ENCODE measurements at places on chromosomes 12 and 14.

DNA sequence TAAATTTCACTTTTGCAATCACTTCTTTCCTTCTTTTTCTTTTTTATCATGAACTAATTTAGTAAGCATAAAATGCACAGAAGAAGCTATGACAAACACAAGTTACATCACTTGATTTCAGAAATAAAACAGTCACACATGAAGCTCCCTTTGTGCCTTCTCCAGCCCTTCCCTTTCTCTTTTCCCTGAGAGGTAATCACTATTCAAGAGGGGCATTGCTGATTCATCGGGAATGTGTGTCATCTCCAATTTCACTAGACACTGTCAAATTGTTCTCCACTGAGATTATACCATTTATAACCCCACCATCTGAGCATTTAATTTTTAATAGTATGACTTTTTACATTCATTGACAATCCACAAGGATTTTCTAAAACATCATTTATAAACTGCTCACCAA, 91.6 kb upstream of the PTPRQ start:
- no peak for DNase-seq

DNA sequence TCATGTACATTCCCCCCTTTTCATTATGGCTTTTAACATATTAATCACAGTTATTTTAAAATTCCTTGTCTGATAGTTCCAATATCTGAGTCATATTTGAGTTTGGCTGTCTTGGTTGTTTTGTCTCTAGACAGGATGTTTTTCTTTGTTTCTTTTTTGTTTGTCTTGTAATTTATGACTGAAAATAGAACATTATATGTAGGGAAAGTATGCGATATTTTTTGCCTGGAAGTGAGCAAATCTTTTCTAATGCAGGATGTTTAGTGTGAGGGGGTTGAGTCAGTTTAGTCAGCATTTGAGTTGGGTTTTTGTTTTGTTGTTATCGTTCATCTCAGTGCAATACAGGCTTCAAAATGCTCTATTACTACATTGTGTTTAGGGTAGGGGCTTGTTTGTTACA, 239.7 kb downstream of the SNAPC1 start:
- DNase-seq, result no peak

DNA sequence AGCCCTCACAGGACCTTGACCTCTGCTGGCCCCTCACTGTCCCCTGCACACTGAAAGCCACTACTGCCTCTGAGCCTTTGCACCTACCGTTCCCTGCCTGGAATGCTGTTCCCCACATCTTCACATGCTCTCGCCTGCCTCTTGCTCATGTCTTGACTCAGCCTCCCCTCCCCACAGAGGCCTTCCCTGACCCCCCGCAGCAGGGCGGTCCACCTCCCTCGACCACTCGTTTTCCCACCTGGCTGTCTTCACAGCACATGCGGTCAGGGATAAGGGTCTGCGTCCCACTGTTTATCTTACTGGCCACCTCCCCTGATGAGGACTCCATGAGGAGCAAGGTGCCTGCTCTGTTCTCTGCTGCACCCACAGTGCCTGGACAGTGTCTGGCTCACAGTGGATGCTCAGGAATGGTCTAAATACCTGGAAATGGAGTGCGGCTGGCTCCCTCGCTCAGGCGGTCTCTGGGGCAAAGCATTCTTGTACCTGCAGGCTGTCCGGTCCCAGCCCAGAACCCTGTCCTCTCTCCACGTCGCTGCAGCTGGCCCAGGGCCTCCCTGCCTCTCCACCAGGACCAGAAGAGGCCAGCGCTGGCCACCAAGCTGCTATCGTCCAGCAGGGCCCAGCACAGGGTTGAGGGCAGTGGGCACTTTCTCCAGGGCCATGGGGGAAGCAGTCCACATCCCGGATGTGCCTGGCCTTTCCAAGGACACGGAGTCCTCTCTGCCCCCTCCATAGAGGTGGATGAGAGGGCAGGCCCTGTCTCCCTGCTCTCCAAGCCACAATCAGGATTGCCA, 107.4 kb downstream of the NCOR2 start:
- no peak for DNase-seq

- no peak for DNase-seq
Measured at GRCh38 chr12:76690921-76691700, 72.8 kb upstream of the ZDHHC17 start.

GRCh38 chr14:92649066-92649465, 99.4 kb downstream of the LGMN start:
- DNase-seq, result no peak

DNA sequence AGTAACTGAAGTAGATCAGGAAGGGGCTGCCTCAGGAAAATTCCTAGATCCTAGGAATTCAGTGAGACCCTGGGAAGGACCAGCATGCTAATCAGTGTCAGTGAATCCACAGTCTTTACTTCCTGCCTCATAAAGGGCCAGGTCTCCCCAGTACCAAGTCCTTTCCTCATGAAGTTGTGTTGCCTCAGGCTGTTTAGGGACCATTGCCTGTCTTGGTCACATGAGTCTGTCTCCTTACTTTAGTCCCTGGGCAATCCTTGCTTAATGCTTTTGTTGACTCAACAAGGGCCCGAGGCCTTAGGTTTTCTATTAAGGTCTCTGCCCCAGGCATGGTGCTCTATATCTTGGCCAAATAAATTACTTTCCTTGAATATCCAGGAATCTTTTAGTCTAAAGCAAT, 16.1 kb upstream of the ATF1 start:
- DNase-seq, result no peak

- DNase-seq, result no peak
Measured at GRCh38 chr14:102554821-102555819, 37.3 kb upstream of the RCOR1 start.

DNA sequence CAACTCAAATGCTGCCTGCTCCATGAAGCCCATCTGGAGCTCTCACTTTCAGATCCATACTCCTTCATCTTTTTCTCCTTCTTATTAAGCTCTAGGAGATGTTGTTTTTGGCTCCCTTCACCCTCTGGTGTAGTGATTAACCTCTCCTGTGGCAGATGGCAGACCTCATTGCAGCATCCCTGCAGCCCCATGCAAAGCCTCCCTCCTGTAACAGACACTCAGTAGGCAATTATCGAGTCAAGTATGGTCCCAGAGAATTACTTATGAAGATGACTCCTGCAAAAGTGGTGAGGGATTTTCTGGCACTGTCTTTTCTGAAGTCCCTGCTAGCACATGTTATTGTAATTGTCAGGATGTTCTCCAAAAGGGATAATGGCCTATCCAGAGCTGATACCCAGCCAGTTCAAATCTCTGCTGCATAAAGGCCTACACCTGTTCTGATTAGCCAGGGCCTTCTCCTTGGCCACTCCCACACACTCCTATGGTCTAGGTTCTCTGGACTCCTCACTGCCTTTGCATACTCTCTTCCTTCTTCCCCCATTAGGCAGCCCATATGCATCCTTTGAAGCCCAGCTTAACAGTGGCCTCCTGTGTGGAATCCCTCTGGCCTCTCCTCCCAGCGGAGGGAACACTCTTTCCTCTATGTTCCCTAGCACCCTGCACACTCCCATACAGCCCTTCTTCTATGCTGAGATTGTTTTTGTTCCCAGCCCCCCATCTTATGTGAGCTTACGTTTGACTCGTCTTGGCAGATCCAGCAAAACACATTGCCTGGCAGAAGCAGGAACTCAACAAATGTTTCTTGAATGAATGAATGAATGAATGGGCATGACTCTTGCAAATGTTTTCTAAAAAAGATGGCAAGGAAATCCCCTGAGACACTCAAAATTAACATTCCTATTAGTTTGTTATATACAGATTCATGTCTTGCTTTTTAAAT, 43.9 kb upstream of the MDM1 start:
- no peak for DNase-seq

GRCh38 chr12:121630791-121631355, 4.5 kb downstream of the ORAI1 start:
- DNase-seq, result no peak

DNA sequence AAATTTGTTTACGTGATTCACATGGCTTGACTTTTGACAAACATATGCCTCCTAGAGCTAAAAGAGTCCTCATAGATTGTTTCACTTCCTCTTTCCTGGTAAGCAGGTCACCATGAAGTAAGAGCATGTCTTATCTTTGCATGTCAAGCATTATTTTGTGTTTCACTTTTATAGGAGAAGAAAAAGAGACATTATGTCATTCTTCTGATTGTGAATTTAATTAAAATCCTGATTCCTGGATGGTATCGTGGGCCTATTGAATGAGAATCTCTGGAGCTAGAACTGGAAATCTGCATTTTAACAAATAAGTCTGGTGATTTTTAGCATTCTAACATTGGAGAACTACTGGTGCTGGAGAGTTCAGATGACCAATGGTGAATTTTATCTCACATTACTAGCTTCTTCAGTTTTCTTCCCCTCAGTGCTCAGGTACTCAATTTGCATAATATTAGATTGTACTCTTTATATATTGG, 218.6 kb upstream of the ATP2B1 start:
- no peak for DNase-seq

DNA sequence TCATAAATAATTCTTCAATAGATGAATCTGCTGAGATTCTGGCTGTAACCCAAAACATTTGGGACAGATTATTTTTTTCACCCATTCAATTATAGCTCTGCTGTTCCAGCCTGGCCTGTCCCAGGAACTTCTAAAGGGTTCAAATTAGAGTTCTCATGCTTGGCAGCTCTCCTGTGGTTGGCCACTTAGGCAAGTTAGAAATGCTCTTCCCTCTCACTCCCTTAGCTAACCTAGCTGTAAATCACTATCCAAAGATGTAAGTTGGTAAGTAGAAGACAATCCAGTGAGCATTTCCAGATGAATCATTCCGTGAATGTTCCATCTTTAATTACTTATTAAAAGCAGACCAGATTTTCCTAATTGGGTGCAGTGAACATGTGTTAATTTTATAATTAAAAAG, 760.4 kb upstream of the TBX3 start:
- peak; percentile 80 for DNase-seq

GRCh38 chr12:113195598-113195997, 10.1 kb downstream of the RITA1 start:
- no peak for DNase-seq

GRCh38 chr14:103206836-103207387, 83.7 kb downstream of the TNFAIP2 start:
- peak; percentile 63 for DNase-seq

- no peak for DNase-seq
Measured at GRCh38 chr12:16607906-16608775, 2.2 kb upstream of the LMO3 start.

- no peak for DNase-seq
Measured at GRCh38 chr14:93737634-93738033, 50.7 kb downstream of the PRIMA1 start.

DNA sequence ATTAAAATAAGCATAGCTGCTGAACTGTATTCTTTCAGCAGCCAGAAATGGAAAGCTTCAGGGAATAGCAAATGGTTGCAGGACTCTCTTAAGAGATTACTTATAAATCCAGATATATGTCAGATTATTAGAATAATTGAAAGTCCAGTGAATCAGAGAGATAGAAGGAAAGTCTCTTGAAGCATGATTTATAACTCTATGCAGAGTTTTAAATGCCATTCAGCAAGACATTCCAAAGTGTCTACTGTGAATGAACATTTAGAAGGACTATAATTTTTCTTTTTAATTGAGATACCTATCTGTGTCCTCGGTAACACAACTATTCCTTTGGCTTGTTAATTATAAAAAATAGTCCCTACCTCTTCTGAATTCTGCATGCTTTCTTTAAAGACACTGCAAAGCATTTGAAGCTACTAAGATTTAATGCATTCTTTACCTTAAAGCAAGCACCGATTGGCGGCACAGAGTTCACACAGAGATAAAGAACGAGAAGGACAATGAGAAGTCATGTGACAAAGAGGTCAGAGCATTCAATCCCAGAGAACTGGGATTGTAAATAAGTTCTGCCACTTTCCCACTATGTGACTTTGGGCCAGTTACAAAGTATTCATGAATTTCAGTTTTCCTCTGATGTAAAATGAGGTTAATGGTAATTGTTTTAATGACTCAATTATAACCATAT, 371.0 kb upstream of the ATP2B1 start:
- no peak for DNase-seq

DNA sequence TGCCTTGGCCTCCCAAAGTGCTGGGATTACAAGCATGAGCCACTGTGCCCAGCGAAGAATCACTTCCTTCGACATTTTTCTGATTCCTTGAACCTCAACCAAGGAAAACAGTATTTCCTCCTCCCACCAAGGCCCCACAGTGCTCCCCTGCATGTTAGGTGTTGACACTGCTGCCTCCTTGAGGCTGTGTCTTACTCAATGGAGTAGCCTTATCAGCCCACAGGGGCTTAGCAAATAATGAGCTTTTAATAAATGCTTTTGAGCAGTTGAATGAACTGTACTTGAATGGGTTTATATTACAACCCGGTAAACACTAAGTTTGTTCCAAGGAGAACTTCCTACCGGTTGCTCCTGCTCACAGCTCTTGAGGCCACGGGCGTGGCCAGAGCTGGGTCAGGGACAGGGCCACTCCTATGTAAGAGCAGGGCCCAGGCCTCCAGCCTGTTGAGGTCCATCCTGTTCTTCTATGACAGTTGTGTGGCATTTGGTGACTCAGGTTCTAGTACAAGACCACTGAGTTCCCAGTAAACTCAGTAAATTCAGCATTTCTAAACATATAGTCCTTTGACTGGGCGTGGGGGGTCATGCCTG, 36.8 kb upstream of the TUBA1A start:
- no peak for DNase-seq

- no peak for DNase-seq
Measured at GRCh38 chr14:94392510-94392935, 4.1 kb upstream of the SERPINA1 start.

DNA sequence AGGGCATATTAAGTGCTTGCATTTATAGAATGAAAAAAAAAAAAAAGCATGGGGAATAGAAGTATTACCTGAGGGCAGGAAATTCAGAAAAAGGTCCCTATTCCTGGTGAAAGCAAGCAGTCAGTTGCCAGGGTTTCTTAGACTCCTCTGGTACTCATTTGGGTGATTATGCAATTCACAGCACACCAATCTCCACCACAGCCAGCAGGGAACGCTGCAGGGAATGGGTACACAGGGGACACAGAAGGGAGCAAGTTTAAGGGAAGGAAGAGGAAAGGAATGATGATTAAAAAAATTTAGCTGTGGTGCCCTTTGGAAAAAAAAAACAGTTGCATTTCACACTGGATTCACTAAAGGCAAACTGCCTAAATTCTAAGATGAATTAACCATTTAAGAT, 14.2 kb downstream of the BLTP3B start:
- no peak for DNase-seq

DNA sequence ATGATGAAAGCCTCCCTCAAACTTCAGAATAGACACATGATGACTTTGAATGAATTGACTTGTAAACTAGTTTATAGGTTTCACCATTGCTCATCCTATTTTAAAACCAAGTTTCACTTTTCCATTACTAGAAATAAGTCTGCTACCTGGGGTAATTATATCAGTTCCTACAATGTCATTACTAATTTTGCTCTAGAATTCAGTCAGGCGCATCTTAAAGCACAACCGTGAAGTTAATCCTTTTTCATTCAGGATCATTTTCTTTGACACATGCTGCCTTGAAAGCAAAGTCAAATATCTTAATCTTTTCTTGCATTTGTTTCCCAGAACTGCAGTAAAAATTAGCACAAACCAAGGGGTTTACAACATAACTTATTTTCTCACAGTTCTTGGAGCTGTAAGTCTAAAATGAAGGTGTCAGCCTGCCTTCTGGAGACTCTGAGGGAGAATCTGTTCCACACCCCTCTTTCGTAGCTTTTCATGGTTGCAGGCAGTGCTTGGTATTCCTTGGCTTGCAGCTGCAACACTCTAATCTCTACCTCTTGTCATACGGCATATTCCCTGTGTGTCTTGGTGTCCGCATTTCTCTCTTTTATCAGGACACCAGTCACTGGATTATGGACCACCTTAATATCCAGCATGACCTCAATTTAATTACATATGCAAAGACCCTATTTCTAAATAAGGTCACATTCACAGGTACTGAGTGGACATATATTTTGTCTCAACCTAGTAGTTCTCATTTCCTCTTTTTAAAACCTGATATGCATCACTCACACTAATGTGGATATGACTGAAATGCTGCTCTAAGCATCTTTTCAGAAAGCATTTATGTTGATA, 114.3 kb upstream of the PDZRN4 start:
- DNase-seq, result no peak
